ENCODE measurements at places on chromosomes 6 and 20. TPM values are rescaled to one million over a fixed set of nuclear protein-coding genes. Genes with fewer than 3 reads are reported as not detected.

Gene SLC22A1
- total RNA-seq = 0.53 TPM

Gene KHDRBS2
- not detected for total RNA-seq

Gene TNFRSF21
- total RNA-seq = 17.1 TPM

Gene KCNG1
- total RNA-seq = 6.8 TPM

Gene FAM50B
- total RNA-seq = 11.9 TPM

Gene MLN
- not detected for total RNA-seq

Gene MUC22
- total RNA-seq = not detected

Gene LAMA5
- total RNA-seq = 63.7 TPM

Gene HDAC2
- 34.2 TPM for total RNA-seq

Gene ME1
- total RNA-seq = 11.0 TPM

Gene ENPP1
- total RNA-seq = 1.5 TPM

Measured in smooth muscle cell of the coronary artery (primary cell).